ENCODE measurements at places on chromosomes 5 and 9.
A peak's percentile ranks its signal among the peaks of the same experiment; 100 is the strongest.

- DNase-seq: no peak
Observed at GRCh38 chr5:53256746-53257145, 147.2 kb upstream of the MOCS2 start.

DNA sequence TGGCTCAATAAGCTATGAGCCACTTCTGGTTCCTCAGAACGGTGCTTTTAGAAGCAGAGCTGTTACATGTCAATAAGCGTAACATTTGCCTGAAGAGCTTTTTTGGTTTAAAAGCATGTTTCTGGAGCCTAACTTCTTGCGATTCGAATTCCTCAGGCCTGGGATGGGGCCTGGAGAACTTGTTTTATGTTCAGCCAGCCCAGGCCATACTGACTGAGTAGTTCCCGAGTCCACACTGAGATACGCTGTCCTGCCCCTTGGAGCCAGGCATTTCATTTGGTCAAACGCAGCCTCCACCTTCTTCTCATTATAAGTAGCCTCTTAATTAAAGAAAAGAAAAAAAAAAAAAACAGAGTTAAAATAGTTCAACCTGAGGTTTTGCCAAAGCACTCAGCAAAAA, 260.6 kb upstream of the ANKRD55 start:
- DNase-seq: no peak

DNA sequence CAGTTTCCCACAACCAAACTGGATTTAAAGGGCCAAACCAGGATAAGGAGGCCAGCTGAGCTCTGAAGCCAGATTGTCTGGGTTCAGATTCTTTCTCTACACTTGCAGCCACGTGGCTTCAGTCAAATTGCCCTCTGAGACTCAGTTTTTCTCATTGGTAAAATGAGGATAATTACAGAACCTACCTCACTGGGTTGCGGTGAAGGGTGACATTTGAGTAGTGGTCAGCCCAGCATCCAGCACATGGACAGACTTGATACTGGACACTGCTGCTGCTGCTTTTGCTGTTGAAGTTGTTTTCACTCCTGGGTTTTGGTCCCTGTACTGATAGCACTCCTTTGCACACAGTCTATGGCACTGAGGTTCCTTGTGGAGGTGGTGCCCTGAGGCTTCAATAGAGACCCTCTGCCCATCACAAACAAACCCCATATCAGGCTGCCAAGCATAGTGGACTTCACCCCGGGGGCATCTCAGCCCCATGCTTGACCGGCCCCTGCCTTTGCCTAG, 25.7 kb upstream of the CDKN2AIPNL start:
- DNase-seq: no peak

DNA sequence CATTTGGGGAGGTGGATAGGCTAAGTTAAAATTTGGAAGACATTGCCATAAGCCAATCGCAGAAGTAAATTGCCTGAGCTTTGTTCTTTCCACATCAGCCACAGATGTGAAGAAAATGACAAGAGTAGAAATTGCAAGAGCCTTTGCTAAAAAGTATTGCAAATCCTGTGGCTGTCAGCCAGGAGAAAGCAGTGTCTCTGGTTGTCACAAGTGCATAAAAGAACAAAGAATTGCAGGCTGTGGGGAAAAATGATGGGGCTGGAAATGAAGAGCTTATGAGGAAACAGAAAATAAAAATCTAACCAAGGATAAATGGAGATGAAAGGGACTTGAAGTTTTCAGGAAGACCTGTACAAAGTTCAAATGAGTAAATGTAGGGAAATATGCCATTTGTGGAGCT, 344.8 kb downstream of the CSNK1G3 start:
- no peak for DNase-seq

- no peak for DNase-seq
Observed at GRCh38 chr5:149853331-149853648, 91.3 kb downstream of the PDE6A start.

- no peak for DNase-seq
Observed at GRCh38 chr5:132850066-132850465, 16.2 kb downstream of the GDF9 start.

DNA sequence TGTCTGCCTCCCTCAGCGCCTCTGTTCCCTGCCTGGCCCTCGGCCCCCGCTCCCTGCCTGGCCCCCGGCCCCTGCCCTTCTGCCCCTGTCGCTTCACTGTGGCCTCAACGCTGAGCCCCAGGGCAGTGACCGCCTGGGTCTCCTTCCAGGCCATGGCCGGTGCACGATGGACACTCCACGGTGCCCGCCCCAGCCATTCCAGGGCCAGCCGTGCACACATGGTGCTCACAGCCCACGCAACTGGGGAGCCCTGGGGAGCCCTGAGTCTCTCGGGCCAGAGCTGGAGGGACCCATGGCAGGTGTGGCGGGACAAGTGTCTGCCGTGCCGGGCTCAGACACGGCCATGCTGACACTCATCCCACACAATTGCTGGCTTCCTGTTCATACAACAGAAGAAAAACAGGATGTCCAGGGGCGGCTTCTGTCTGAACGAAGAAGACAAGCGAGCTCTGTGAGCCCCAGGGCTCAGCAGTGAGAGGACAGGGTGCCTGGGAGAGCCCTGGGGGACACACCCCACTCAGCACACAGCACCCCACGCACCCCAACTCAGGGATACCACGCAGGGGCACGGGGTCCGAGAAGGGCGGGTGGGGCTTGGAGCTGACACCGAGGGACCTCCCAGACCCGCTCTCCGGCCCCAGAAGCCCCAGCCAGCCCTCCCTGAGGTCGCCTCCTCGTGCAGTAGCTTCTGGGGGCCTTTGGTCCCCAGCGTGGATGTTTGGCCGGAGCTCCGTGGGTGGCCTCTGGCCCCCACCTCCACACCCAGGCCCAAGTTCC, 35.7 kb downstream of the EXD3 start:
- no peak for DNase-seq

GRCh38 chr9:137299938-137300337, 2.1 kb downstream of the NRARP start:
- no peak for DNase-seq

GRCh38 chr9:14838701-14839100, 71.5 kb downstream of the FREM1 start:
- no peak for DNase-seq

- no peak for DNase-seq
Observed at GRCh38 chr5:37552770-37553719, 173.9 kb downstream of the WDR70 start.

- DNase-seq: peak; percentile 31
Observed at GRCh38 chr5:143355710-143356109, 47.8 kb downstream of the NR3C1 start.

DNA sequence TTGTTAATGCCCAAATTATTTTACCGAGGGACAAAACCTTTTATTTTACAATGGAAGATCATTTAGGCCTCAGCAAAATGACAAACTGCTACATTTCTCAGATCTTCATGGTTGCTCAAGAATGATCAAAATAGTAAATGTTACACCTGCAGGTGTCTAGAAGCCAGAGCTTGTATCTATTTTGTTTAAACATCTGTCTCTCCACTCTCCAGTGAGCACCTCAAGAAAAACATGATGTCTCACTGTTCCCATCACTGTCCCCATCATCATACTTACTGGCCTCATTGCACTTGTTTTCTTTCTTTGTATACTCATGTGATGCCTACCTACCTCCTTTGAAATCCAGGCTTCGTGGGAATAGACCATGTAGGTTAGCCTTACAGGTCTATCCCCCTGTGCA, 149.6 kb downstream of the TTLL11 start:
- DNase-seq: no peak

- DNase-seq: no peak
Observed at GRCh38 chr9:12794101-12794799, 19.4 kb downstream of the LURAP1L start.

DNA sequence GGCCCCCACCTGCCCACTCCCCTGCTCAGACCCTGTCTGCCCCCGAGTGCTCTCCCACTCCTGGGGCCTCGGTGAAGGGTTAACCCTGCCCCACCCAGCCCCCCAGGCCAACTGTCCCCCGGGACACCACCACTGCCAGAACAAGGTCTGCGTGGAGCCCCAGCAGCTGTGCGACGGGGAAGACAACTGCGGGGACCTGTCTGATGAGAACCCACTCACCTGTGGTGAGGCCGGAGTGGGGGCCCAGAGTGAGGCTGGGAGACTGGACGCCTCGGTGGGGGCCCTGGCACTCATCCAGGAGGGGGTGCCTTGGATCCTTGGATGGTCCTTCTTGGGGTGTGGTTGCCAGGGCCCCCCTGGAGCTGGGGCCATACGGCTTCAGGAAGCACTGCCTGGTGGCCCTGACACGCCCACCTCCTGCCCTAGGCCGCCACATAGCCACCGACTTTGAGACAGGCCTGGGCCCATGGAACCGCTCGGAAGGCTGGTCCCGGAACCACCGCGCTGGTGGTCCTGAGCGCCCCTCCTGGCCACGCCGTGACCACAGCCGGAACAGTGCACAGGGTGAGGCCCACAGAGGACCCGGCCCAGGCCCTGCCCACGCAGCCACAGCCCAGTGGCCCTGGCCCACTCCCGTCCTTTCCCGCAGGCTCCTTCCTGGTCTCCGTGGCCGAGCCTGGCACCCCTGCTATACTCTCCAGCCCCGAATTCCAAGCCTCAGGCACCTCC, 2.1 kb downstream of the MAMDC4 start:
- no peak for DNase-seq

DNA sequence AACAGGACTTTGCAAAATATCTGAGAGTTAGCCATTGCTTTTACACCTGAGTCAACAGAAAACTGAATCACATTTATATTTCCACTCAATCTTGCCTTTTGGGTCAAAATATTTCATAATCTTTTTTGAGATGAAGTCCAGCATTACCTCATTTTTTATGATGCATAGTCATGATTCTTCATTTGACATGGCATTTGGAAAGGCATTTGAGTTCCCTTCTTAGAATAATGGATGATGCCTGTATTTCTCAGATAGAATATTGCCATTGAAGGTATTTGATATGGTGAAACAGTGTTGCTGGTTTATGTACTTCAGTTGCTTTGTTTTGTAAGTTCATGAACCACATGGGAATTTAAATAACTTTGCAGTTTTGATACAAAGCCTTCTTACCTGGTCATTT, 180.4 kb downstream of the PRR16 start:
- no peak for DNase-seq

DNA sequence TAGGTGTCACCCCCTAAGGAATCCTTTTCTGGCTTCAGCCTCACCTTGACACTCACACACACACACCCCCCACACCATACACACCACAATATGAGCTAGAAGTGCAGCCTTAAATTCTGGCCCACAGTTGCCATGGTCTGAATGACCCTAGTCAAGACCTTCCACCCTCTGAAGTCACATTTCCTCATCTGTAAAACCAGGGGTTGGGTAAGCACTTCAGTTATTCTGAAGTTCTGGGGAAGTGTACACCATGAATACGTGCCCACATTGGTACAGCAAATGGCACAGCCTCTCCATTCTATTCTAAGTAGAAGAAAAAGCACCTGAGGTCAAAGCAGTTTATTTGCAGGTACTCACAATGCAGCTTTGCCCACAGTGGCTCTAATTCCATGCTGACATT, 372.8 kb upstream of the KLF4 start:
- no peak for DNase-seq

DNA sequence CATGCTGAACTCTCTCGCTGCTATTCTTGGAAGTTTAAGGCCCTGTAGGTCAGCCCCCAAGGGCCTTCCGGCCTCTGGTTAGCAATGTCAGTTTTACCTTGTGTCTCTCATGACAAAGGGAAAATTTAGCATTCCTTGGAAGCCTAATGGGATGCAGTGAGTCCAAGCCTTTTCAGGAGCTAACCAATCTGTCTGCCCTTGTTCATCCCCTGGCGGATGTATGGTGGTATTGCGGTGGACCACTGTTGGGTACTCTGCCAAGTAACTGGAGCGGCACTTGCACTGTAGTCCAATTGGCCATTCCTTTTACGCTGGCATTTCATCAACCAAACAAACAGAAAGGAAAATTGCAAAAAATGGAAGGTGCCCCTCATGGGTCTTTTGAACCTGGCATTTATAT, 318.4 kb upstream of the NMUR2 start:
- no peak for DNase-seq

GRCh38 chr5:84036842-84037241, 316.2 kb upstream of the HAPLN1 start:
- DNase-seq: no peak

- no peak for DNase-seq
Observed at GRCh38 chr9:137678202-137678601, 59.4 kb downstream of the EHMT1 start.

DNA sequence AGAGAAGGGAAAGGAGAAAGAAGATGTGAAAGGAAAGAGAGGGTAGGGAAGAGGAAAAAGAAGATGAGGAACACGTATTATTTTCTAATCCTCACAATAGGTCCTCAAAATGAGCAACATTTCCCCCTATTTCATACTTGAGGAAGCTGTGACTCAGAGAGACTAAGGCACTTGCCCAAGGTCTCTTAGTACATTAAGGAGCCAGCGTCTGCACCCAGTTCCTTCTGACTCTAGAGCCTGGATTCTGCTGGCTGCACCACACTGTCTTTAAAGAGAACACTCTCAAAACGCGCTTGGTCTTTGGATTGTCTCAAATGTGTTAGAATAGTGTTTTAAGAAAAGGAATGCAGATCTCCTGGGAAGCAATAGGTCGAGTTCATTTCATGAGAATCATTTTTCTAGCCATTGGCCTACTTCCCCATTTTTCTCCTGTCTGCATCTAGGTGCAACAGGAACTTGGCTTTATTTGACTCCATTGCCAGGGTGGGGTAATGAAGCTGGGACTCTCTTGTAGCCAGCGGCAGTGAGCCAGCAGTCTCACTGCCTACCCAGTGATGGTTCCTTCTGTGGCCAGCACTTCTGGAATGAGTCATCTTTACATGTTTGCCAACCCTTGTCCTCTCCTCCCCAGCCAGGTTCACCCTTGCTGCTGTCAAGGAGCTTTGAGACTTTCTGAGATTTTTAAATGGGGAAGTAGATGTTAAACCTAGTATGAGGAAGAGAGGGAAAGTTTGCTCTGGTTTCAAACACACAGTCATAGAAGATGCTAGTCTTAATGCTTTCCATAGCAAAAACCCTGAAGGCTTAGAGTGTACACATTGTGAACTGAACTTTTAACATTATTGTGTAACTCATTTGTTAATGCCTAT, 82.7 kb downstream of the DOCK8 start:
- DNase-seq: no peak

- DNase-seq: no peak
Observed at GRCh38 chr9:37342895-37343294, 79.6 kb upstream of the GRHPR start.

- DNase-seq: no peak
Observed at GRCh38 chr5:10539687-10539998, 24.2 kb upstream of the ANKRD33B start.

GRCh38 chr9:5392285-5392684, 45.4 kb downstream of the PLGRKT start:
- no peak for DNase-seq

GRCh38 chr9:73357607-73358006, 205.9 kb downstream of the ANXA1 start:
- DNase-seq: no peak

GRCh38 chr9:135225619-135226228, 138.3 kb downstream of the OLFM1 start:
- DNase-seq: no peak

DNA sequence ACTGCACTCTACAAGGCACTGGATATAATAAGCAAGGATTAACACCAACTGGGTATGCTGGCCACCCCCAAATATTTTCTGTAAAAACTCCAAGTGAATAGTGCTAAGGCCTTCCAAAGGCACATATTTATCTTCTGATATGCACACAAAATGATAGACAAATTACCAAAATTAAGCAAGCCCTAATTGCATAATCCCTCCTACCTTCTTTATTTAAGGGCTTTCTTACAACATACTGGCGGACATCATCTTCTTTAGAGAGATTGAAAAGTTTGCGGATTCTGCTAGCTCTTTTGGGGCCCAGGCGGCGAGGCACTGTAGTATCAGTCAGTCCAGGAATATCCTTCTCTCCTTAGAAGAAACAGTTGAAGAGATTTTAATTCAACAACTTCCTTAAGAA, 1.9 kb downstream of the RPS6 start:
- no peak for DNase-seq

- DNase-seq: no peak
Observed at GRCh38 chr9:21585756-21586752, 103.9 kb upstream of the IFNE start.

Measured in nucleus accumbens (tissue), 56 donors.